ENCODE measurements at places on chromosomes 3 and 15. TPM values are rescaled to one million over a fixed set of nuclear protein-coding genes. Genes with fewer than 3 reads are reported as not detected.

DNA sequence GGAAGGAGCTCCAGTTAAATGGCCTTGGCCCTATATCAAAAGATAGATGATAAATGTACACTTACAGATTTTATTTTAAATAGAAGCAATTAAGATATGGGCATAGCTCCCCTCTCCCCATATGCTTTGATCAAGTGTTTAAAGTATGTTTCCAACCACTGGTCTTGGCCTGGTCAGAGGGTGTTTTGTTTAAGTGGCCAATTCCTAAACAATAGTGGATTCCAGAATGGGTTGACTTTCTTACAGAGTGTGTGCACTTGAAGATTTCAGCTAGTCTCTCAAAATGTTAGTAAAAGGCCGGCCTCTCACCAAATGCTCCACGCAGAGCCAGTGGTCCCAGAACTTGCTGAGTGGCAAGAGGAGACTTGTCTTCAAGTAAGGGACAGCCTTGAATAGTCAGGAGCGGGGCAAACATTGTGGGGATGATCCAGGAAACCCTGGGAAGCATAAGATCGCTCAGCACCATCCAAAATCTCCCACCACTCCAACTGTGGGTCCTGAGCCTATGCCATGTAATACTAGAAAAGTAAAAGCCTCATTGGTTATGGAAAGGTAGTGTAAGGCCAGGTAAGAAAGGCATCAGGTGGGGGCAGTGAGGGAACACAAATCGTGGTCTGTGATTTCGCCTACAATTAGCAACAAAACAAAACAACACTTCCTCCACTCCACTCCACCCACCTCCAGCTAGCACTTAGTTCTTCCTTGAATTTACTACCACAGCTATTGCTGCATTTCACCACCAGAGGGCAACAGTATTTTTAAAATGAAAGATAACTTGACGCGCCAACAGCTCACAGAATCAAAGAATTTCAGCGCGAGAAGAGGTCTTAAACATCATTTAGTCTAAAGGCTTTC, 4.8 kb downstream of the RARRES1 start:
- peak; percentile 46 for DNase-seq

- no peak for DNase-seq
Measured at GRCh38 chr3:59001675-59002074, 48.1 kb downstream of the CFAP20DC start.

DNA sequence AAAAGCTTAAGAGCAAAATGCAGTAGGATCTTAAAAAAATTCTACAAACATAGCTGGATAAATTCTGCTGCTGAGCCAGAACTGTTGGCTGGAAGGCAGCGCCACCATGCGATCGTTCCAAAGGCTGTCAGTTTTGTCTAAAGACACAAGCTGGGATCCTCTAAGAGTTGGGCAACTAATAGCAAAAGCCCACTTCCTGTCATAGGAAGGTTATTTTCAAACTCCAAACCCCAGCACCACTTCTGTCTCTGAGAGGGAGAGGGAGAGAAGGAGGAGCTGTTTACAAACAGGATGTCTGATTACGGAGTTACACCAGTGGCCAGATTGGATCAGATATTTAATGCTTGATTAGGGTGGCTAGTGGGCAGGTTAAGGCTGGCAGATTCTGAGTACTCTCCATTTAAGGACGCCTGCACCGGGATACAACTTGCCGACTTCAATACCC, 44.0 kb downstream of the EIF4E3 start:
- DNase-seq: no peak

DNA sequence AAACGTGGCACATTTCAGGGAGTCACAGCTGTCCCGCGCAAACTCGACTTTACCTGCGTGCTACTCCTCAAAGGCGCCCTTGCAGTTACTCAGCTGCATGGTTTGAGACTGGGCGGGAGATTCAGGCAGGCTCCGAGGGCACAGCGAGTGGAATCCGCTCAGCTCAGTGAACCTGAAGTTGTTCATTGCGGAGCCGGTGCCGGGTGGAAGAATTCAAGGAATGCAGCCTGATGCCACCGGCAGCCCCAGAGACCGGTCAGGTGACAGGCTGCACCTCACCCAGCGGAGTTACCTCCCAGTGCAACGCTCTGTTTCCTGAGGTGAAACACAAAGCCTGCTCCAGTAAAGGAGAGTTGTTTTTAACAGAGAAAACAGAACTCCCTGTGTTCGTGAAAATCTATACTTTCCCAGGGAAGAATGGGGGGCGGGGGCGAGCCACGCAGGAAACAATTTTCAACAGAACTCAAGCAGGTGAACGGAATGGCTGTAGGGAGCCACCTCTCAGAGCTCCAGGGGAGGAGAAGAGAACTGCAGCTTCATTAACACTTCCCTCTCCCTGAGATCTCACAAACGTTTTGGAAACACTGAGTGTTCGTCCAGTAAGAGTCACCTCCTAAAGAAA, 3.8 kb downstream of the VEPH1 start:
- peak; percentile 84 for DNase-seq

DNA sequence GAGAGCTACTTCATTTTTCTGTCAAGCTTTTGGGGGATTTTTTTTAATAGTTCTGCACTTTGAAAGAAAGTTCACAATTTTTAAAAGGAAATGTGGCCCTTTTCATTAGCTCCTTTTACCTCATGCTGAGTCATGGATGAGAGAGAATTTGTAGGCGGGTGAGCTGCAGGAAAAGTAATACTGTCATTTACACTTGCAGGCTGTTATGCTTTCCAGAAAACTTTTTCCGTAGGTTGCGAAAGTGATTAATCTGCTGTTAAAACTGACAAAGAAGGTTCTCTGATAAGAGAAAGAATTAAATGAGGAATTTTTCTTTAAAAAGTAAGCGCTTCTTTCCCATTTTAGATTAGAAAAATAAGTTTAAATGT, 430.2 kb downstream of the LPP start:
- peak; percentile 9 for DNase-seq

REC114 gene
- total RNA-seq: not detected

DNA sequence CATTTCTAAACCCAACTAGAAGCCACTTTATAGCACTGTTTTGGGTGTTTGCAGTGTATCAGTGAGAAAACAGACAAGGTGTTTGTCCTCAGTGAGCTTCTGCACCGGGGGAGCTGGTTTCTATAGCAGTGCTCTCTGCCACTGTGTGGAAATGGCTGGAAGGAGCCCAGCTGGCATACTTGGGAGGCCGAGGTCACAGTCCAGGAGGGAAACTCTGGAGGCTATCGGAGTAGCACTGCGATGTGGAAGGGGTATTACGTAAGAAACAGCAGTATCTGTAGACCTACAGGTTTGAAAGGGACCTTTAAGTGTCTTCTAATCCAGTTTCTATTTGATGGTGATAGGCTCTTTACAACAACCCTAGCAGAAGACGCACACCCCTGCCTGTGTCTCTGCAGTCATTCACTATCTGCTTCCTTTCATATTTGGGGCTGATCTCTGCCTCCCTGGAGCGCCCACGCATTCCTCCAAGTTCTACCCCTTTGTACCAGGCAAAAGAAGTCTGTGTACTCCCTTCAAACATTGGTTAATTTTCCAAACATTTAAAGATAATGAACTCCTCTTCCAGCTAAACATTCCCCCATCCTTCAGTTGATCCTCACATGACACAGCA, 87.4 kb upstream of the ADAMTS17 start:
- no peak for DNase-seq

- no peak for DNase-seq
Measured at GRCh38 chr3:2615080-2615479, 495.1 kb downstream of the IL5RA start.

- DNase-seq: no peak
Measured at GRCh38 chr3:7504886-7505775, 644.2 kb downstream of the GRM7 start.

GRCh38 chr15:40114218-40114617, 5.5 kb upstream of the BMF start:
- DNase-seq: no peak

GOLGA8M gene
- total RNA-seq: not detected
